ENCODE measurements at places on chromosomes 1 and 21.

DNA sequence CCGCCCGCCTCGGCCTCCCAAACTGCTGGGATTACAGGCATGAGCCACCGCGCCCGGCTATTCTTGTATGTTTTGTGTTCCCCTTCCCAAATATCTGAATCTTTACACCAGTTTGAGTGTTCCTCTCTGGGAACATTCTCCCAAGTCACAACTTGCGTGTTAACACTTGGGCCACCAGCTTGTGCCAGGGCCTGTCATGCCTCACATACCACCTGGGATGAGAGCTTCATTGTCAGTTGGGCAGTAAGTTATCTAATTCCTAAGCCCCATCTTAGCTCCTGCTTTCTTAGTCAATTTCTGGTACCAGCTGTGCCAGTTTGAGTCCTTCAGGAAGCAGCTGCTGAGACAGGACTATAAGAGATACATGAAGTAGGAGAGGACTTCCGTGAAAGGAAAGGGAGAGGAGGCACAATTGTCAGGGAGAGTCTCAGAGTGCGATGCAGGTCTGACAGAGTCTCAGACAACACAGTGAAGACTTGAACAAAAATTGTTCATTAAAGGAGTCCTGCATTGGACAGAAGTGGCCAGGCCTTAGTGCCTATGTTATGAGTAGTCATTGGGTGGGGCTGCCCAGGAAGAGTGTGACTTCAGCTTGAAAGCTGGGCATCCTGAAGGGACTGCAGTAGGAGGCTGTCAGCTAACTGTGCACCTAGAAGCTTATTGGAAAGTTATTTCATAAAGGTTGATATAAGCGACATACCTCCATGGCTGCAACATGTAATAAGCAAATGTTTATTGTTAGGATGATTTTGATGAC is 17.3 kb downstream of the ZFYVE9 start:
- no peak overlapping the region for H3K27ac ChIP-seq
- no peaks in the 10 kb centered on the region for H3K4me1 ChIP-seq
- no peak overlapping the region for H3K4me3 ChIP-seq
- no peaks in the 10 kb centered on the region for H3K27me3 ChIP-seq
- DNase-seq: no peak

DNA sequence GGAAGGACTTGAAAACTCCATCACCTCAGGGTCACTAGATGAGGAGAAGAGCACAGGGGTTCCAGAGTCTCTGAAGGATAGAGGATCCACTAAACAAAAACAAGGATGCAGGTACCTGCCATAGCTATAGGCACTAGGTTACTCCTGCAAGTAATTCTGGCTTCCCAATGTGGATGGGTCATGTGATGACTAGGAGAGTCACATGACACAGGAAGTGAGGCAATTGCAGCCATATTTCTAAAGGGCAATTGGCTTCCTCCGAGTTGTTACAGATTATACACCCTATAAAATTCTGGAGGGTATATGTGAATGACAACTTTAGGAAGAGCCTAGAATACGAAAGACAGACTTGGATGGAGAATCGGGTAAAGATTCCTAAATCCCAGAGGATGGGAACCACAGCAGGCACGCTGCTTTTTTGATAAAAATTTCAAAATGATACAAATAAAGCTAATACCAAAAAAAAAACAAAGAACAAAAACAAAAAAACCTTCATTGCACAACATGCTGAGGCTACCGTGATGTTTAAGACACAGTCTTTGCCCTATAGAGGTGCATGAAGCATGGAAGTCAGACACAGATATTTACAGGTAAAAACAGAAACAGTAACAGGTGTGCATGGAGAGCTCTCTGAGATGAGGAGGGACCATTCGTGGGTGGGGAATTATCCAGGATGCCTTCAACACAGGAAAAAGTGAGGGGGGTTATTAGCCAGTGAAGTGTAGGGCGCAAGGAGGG is 10.5 kb downstream of the MTX1 start:
- peaks cover 6% of the 10 kb centered on the region for H3K4me1 ChIP-seq
- H3K4me3 ChIP-seq: no peak overlapping the region
- DNase-seq: peak; percentile 42
- no peak overlapping the region for H3K27ac ChIP-seq
- no peaks in the 10 kb centered on the region for H3K27me3 ChIP-seq
- H3K36me3 ChIP-seq: no peaks in the 10 kb centered on the region

GRCh38 chr21:41459884-41460534 is 34.0 kb downstream of the MX1 start:
- no peak for DNase-seq
- no peaks in the 10 kb centered on the region for H3K27me3 ChIP-seq
- H3K4me3 ChIP-seq: no peak overlapping the region

- no peaks in the 10 kb centered on the region for H3K27me3 ChIP-seq
- no peaks in the 10 kb centered on the region for H3K36me3 ChIP-seq
- H3K4me1 ChIP-seq: no peaks in the 10 kb centered on the region
- H3K4me3 ChIP-seq: no peak overlapping the region
Measured at GRCh38 chr1:118928739-118929554, 59.2 kb downstream of the TBX15 start.

GRCh38 chr1:242178924-242179708 is 180.2 kb upstream of the MAP1LC3C start:
- H3K27me3 ChIP-seq: no peaks in the 10 kb centered on the region
- no peaks in the 10 kb centered on the region for H3K4me1 ChIP-seq
- H3K4me3 ChIP-seq: no peak overlapping the region
- DNase-seq: no peak
- no peaks in the 10 kb centered on the region for H3K36me3 ChIP-seq
- no peak overlapping the region for H3K27ac ChIP-seq

DNA sequence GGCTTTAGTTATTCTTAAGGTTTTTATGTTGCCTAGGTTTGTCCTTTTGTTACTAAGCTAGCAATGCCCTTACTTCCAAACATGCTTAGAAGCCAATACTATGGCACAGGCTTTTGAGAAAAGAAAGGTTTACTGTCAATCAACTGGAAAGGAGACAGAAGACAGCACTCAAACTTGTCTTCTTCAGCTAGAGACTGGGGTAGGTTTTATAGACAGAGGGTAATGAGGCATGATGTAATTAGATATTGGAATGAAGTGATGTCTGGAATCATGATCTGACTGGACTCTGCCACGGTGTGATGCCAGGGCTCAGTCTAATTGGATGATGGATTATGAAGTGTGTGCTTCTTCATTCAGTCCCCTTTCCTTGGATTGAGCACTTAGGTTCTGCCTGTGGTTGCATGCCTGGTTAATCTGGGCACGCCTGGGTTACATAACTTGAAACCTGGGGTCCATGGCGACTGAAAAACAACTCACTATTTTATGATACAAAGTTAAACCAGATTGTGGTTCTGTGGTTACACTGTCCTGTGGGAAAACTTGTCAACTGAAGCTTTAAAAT is 625.8 kb downstream of the BRINP3 start:
- no peak overlapping the region for H3K4me3 ChIP-seq
- no peaks in the 10 kb centered on the region for H3K4me1 ChIP-seq
- no peak for DNase-seq
- no peaks in the 10 kb centered on the region for H3K27me3 ChIP-seq
- H3K27ac ChIP-seq: no peak overlapping the region

DNA sequence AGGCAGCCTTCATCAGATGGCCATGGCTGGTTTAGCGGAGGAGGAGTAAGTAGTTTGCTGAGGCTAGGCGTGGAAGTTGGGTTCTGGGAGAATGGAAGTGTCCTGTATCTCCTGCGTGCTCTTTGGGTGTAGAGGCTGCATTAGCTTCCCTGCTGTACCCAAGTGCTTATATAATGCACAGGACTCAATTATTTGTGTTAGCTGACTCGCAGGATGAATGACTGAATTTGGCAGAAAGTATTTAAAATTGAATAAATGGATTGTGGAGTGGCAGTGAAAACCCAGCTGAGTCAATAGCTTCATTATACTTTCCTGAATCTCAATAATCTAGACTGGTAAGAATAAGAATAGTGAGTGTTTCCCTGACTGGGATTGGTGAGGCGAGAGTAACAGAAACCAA is 13.8 kb downstream of the DNTTIP2 start:
- DNase-seq: no peak
- H3K4me3 ChIP-seq: no peak overlapping the region
- no peak overlapping the region for H3K27ac ChIP-seq

GRCh38 chr1:91650764-91651163 is 150.1 kb downstream of the CDC7 start:
- H3K36me3 ChIP-seq: no peaks in the 10 kb centered on the region
- no peaks in the 10 kb centered on the region for H3K4me1 ChIP-seq
- no peaks in the 10 kb centered on the region for H3K27me3 ChIP-seq
- no peak overlapping the region for H3K27ac ChIP-seq
- H3K4me3 ChIP-seq: no peak overlapping the region
- DNase-seq: no peak

DNA sequence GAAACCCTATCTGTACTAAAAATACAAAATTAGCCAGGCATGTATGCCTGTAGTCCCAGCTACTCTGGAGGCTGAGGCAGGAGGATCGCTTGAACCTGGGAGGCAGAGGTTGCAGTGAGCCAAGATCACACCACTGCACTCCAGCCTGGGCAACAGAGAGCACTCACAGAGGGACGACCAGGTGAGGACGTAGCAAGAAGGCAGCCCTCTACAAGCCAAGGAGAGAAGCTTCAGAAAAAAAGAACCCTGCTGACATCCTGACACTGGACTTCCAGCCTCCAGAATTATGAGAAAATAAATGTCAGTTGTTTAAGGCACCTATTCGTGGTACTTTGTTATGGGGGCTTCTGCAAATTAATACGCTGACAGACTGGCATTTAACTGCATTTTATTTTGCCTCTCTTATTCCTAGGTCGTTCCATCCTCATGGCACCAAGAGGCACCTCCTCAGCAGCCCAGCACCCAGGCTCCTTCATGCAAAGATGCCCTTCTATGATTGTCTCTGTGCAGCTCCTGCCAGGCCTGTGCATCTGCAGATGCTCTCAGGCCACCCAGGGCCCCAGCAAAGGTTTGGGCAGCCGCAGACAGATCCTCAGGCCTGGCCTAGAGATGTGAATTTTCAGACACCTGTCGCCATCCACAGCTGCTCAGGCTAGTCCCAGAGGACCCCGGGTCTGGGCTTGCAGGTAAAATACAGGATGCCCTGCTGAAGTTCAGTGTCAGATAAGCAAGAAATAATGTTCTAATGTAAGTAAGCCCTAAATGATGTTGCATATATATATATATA is 86.0 kb upstream of the COX20 start:
- no peaks in the 10 kb centered on the region for H3K36me3 ChIP-seq
- H3K27ac ChIP-seq: no peak overlapping the region
- no peaks in the 10 kb centered on the region for H3K27me3 ChIP-seq
- H3K4me3 ChIP-seq: no peak overlapping the region

- H3K36me3 ChIP-seq: no peaks in the 10 kb centered on the region
- H3K4me1 ChIP-seq: peaks cover 47% of the 10 kb centered on the region
Measured at GRCh38 chr1:66300972-66301451, 232.9 kb upstream of the SGIP1 start.

GRCh38 chr1:115727706-115728249 is 40.7 kb downstream of the CASQ2 start:
- no peaks in the 10 kb centered on the region for H3K4me1 ChIP-seq
- H3K4me3 ChIP-seq: no peak overlapping the region
- no peaks in the 10 kb centered on the region for H3K27me3 ChIP-seq
- H3K36me3 ChIP-seq: no peaks in the 10 kb centered on the region
- no peak for DNase-seq

- no peaks in the 10 kb centered on the region for H3K4me1 ChIP-seq
- peaks cover 60% of the 10 kb centered on the region for H3K27me3 ChIP-seq
- no peak overlapping the region for H3K4me3 ChIP-seq
- no peaks in the 10 kb centered on the region for H3K36me3 ChIP-seq
- DNase-seq: no peak
Measured at GRCh38 chr1:3618531-3618880, 6.3 kb upstream of the TPRG1L start.

DNA sequence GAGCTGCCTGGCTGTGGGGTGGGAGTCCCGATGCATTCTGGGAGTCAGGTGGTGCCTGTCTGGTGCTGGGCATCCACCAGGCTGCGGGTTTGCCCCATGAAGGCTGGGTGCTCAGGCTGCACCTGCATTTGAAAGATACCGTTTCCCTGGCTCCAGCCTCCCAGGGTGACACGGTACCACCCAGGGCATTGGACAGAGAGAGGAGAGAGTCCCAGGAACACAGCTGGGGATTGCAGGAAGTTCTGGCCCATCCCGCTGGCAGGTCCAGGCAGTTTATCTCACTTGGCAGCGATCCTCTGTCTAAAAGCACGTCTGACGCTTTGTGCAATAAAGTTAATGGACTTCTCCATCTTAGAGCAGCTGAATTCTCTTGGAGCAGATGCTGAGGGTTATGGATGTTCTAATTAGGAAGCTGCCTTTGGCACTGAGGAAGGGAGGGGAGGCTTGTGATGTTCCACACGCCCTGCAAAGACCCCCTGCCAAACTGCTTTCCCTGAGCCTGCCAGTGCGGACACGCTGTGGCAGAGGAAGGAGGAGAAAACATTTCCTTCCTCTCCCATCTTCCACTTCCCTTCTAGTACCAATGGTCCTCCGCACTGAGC is 246.9 kb downstream of the GRIK3 start:
- no peaks in the 10 kb centered on the region for H3K36me3 ChIP-seq
- H3K4me3 ChIP-seq: no peak overlapping the region
- no peaks in the 10 kb centered on the region for H3K4me1 ChIP-seq

DNA sequence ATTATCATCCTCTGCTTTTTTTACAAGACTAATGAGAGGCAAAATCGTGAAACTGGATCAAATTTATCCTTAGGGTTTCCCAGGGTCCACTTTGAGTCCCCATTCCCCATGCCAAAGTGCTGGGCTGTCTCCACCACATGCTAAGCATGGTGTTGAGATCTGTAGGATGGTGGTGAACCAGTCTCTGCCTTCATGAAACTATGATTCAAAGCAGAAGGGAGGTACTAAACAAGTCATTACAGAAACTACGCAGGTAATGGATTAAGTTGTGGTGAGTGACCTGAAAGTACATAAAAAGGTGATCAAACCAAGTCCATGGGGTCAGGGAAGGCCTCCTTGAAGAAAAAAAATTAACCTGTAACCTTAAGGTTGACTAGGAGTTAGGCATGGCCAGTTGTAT is 265.2 kb downstream of the ATG4C start:
- no peak overlapping the region for H3K4me3 ChIP-seq
- H3K36me3 ChIP-seq: no peaks in the 10 kb centered on the region
- no peaks in the 10 kb centered on the region for H3K27me3 ChIP-seq
- no peaks in the 10 kb centered on the region for H3K4me1 ChIP-seq
- no peak overlapping the region for H3K27ac ChIP-seq

GRCh38 chr1:231541842-231542241 is 13.4 kb downstream of the TSNAX start:
- peaks cover 5% of the 10 kb centered on the region for H3K36me3 ChIP-seq
- no peak for DNase-seq
- no peaks in the 10 kb centered on the region for H3K27me3 ChIP-seq
- no peak overlapping the region for H3K27ac ChIP-seq
- no peak overlapping the region for H3K4me3 ChIP-seq

GRCh38 chr1:159040206-159040605 is 30.5 kb downstream of the IFI16 start:
- no peak for DNase-seq
- no peak overlapping the region for H3K27ac ChIP-seq
- no peaks in the 10 kb centered on the region for H3K4me1 ChIP-seq
- H3K36me3 ChIP-seq: peaks cover 42% of the 10 kb centered on the region
- H3K4me3 ChIP-seq: no peak overlapping the region
- H3K27me3 ChIP-seq: no peaks in the 10 kb centered on the region

Data from MM.1S (cell line).